ENCODE measurements at places on chromosomes 12 and 14.
A peak's percentile ranks its signal among the peaks of the same experiment; 100 is the strongest.

GRCh38 chr12:126487431-126487980 is 1422.3 kb downstream of the AACS start:
- DNase-seq: no peak

DNA sequence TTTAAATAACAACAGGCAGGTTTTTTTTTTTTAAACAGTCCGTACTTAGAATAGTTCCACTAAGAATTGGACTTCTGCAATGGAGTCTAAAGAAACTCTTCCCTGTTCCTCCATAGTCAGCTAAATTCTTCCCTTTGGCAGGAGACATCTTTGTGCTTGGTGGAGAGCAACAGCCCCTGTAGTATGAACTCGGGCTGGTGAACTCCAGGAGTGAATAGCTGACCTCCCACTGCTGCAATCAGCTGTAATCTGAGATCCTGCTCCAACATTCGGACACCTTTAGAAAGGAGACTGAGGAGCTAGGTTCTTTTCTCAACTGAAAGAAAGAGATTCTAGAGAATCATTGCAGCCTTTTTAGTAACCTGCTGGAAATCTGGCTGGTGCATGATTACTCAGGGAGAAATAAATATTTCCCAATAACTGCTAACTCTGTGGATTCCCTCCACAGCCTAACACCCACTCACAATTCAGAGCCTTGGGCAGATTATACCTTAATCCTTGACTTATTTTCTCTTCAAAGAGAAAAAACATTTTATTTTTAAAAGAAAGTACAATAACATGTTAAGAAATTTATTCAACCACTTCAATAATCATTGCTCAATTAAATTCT is 25.6 kb upstream of the DBX2 start:
- DNase-seq: no peak

DNA sequence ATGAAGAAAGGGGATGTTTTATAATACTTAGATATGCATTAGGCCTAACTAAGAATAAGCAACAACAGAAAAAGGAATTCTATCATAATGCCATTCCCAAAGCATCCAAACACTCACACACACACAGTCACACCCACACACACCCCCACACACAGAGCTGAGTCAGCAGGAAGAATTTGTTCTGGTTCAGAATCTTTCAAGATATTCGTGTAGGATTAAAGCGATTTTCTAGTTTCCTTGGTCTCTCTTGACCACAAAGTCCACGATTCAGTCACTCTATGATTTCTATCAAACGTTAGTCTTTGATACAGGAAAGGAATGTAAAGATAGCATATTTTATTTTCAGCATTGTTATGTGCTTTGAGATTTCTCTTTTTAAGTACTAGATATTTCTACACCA is 382.6 kb upstream of the DCN start:
- DNase-seq: no peak

- no peak for DNase-seq
These were observed 12.5 kb downstream of the AHSA1 start for GRCh38 chr14:77470224-77470870.

- no peak for DNase-seq
These were observed 18.2 kb upstream of the IFT81 start for GRCh38 chr12:110105986-110106385.

GRCh38 chr14:53814392-53814791 is 142.2 kb downstream of the BMP4 start:
- no peak for DNase-seq

DNA sequence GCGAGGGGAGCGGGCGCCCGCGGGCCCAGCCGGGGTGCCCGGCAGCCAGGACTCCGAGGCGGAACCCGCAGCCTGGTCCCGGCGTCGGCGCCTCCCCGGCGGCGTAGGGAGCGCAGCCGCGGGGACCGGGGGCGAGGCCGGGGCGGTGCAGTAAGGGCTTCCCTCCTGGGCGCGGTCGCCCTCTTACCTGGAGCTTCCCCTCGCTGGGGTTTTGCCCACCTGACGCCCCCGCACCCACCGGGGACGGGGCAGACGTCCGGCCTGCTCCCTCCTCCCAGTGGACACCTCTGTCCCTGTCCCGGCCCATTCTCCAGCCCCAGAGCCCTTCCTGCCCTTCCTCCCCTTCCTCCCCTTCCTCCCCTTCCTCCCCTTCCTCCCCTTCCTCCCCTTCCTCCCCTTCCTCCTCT is 413 bp upstream of the TUBA1C start:
- no peak for DNase-seq

DNA sequence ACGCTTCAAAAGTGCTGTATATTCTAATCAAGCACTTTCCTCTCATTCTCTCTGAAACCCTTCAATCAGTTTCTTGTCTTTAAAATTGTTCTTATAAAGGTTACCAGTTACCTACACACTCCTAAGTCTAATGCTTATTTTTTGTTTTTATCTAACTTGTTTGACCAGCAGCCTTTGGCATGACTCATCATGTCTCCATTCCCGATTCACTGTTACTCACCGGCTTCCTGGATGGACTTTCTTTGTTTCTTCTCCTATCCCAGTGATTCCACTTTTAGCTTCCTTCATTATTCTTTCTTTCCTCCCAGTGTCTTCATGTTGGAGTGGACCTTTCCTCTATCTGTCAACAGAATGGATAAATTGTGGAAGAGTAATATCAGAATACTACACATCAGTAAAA is 368.6 kb upstream of the CCDC196 start:
- DNase-seq: no peak

- no peak for DNase-seq
These were observed 9.5 kb downstream of the PAX9 start for GRCh38 chr14:36671149-36671548.

- no peak for DNase-seq
These were observed 55.6 kb upstream of the ACTN1 start for GRCh38 chr14:69034612-69035262.

- no peak for DNase-seq
These were observed 12.4 kb downstream of the HSP90AA1 start for GRCh38 chr14:102074415-102074964.

DNA sequence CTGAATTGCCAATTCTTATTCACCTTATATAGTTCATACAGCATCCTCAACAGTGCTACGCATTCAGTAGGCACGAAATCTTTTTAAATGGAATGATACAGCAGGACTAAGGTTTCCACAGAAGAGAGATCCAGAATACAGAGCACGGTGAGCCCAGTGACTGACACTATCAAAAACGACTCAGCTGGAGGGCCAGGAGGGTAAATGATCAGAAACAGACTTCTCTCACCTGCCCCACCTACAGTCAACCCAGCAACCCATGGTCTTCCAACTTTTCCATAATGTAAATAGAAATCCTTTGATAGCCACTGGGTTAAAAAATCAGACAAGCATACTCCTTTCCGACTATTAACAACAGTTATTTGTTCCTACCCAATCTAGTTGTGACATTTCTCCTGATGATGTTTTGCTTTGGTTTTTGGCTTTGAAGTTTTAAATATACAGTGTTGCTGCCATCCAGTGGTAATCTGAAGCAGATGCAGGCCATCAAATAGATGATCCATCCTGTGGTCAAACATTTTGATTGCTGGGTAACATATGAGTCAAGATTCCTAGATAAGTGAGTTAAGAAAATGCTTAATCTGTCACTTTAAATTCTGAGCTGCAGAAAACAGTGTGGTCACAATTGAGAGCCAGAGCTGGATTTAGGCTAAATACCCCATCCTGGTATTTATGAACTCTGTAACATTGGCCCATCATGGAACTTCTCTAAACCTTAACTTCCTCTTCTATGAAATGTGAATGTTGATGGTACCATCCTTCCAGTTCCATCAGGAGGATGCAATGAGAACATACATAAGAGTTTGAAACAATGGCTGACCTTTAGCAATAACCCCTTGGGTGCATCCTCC is 42.0 kb downstream of the GPHB5 start:
- DNase-seq: no peak

DNA sequence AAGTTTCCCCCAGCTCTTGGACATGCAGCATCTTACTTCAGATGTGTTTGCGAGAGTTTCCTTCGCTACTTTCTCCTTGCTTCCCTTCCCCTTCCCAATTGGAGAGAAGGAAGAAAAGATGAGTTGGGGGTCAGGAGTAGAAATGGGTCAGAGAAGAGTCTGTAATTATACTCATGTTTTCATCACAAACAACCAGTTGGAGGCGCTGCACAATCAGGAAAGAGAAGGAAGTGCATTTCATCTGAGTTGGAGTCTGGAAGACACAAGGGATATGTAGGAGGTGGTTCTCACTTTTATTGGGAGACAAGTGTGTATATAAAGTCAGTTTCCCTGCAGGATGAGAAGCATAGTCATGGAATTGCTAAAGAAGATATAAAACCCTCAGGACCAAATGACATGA is 31.3 kb upstream of the VSX2 start:
- no peak for DNase-seq

- DNase-seq: peak; percentile 94
These were observed 92.7 kb downstream of the LRRC74A start for GRCh38 chr14:76918782-76919394.

DNA sequence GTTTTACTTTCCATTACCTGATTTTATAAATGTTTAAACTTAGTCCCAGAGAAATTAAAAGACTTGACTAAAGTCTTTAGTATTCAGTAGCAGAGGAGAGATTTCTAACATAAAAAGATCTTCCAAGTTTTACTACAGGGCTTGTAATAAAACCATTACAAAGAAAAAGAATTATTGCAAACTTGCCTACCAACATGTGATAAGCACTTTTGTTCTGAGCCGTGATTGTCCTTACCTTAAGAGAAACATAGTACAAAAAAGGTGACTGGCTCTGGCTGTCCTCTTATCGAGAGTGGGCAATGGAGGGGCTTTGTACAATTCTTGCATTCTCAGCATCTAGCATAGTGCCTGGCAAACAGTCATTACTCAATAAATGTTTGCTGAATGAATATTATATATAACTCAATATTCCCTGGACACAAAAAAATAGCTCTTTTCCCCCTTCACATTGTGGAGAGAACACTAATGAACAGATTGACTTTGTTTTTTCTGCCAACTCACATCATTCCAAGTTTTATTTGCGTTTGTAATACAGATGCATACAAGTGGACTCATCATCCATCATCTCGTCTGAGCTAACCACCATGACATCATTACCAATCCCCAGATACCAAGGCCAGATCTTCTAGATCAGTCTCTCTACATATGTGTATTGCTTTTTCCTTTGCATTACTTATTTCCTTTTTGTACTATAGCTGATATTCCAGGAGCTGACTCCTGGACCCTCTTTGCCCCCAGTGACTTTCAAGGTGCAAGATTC is 192.8 kb upstream of the EEA1 start:
- DNase-seq: no peak

DNA sequence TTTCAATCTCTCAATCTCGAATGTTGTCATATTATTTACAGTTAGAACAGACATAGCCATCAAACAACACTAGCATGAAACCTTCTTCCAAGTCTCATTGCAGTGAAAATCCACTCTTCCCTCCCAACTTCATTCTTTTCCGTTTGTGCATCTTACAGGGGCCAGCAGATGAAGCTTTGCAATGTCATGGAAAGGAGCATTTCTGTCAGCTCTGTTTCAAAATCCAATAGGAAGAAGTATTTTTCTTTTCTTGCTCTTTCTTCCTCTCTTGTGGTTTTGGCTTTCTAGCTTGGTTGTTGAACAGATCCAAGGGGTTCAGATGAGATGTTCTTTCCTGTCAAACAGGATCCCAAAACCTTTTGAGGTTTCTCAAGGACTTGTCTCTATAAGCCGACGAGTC is 416.6 kb downstream of the AEBP2 start:
- DNase-seq: no peak

- no peak for DNase-seq
These were observed 365.7 kb upstream of the FKBP4 start for GRCh38 chr12:2429032-2429431.

DNA sequence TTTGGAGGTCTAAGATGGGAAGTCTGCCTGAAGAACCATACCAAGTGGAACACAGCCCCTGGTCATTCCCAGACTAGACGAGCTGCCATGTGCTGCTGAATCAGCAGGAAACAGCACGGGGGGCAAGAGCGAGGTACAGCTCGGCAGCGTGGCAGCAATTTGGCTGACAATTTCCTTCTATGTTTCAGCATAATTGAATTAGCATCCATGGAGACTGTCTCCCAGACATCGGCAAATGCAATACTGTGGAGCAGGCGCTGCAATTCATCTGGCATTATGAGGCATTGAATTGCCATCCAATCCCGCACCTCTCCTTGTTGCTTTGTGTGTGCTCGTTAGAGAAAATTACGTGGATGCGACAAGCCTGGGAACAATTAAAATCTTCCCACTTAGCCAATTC is 46.0 kb upstream of the CCDC60 start:
- no peak for DNase-seq

DNA sequence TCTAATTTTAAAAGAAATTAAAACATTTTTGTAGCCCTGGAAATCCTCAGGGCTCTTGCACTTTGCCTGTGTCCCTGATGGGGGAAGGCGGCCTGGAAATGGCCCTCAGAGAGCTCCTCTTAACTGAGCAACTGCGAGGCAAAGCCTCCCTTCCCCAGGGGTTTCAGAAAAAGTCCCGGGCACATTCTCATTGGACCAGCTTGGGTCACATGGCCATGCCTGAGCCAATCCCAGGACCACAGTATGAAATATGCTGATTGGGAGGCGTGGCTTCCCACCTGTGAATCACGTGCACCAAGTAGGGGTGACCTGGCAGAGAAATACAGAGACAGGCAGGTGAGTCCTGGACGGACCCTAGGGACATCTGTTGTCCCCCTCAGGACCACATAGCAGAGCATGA is 90.4 kb upstream of the SFSWAP start:
- no peak for DNase-seq

GRCh38 chr12:131561891-131562684 is 148.8 kb upstream of the SFSWAP start:
- no peak for DNase-seq

DNA sequence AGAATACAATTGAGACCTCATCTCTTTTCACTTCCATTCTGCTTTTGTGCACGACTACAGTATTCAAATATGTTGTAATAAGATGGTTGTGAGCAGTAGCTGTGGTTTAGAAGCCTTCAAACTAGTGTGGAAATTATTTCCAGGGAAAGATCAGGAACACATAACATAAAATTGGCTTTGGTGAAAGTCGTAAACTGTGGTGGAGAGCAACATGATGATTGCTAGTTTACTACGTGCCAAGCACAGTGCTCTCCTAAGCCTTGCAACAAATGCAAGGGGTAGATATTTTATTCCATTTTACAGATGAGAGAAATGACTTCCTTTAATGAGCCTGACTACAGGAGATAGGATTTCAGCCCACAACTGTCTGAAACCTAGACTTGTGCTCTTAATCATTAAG is 172.4 kb upstream of the LMNTD1 start:
- DNase-seq: no peak

DNA sequence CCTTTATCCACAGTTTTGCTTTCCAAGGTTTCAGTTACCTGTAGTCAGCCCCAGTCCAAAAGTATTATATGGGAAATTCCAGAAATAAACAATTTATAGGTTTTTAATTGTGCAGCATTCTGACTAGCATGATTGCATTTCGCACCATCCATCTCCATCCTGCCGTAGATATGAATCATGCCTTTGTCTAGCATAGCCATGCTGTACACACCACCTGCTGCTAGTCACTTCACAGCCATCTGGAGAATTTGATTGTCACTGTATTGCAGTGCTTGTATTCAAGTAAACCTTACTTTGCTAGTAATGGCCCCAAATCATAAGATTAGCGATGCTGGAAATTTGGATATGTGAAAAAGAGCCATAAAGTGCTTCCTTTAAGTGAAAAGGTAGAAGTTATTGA is 36.0 kb downstream of the MUCL1 start:
- no peak for DNase-seq

GRCh38 chr14:51139121-51139681 is 44.3 kb upstream of the TRIM9 start:
- peak; percentile 20 for DNase-seq

GRCh38 chr14:39957290-39957689 is 525.1 kb upstream of the FBXO33 start:
- no peak for DNase-seq
